ENCODE measurements at places on chromosomes 6 and 20.

DNA sequence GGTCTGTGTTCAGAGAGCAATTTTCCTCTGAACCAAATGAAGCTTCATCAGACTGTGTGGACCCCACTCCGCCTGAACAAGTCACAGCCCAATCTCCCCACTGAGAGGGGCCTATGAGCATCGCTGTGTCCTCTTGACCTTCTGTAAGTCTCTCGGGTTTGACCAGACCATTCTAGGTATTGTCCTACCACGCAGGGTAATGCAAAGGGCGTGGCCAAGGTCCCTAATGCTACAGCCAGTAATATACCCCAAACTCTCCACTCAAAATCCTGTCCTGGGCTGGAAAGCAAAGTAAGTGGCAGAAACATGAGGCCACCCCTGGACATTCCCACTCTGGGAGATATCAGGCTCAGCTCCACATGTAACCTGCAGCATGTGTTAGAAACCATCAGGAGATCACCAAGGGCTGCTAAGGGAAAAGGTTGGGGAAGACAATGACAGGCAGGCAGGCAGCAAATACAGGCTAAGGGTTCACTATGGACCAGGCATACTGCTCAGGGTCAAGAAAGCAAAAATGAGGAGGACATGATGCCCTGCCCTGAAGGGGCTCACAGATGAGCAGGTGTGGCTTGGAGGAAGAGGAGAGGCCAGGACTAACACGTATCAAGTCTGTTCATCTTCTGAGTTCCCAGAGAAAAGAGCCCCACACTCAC is 33.4 kb downstream of the MRPL14 start:
- no peak for DNase-seq

- DNase-seq = no peak
Measured at GRCh38 chr20:33781945-33782344, 29.2 kb upstream of the CHMP4B start.

- no peak for DNase-seq
Measured at GRCh38 chr6:32146287-32146686, 5.5 kb downstream of the PRRT1 start.

DNA sequence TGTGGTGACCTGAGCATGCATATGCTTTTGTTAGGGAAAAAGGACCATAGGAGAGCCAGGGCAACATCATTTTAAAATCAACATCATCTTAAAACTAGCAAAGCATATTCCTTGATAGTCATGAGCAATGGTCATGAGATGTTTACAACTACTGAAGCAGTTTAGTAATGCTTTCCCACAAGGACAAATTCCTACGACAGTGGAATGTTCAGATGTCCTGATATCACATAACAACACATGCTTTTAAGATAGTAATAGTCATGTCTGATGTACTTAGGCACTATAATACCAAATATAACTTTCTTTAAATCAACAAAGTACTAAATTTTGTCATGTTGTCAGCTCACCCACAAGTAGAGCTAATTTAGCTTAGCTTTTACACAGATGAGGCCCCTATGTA is 370.3 kb downstream of the HTR1B start:
- no peak for DNase-seq

- no peak for DNase-seq
Measured at GRCh38 chr6:21560249-21560648, 33.3 kb upstream of the SOX4 start.

Data from activated T-helper 1 cell treated with Interleukin-2 at 50 U/mL for 16 hours (primary cell).